ENCODE measurements at places on chromosomes 3 and 15. TPM values are rescaled to one million over a fixed set of nuclear protein-coding genes. Genes with fewer than 3 reads are reported as not detected.

GRCh38 chr3:174633342-174633741 lies 225.8 kb upstream of the NAALADL2 start:
- DNase-seq = no peak

- no peak for DNase-seq
Measured at GRCh38 chr3:49305608-49306007, 28.6 kb upstream of the C3orf62 start.

DNA sequence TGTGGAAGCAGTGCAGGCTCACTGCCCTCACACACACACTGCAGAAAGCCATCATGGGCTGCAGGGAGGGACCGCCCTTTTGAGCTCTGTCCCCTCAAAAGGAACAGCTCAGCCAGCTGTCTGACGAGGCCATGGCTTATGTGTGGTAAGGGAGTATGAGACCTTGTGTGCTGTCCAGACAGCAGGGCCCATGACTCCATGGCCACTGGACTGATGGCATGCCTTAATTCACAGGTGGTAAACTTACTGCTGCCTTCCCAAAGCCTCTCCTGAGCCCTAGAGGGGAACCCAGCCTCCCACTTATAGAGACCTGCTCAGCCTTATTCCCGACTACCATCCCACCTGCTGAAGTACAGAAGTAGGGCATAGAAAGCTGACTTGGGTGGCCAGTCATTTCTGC lies 5.6 kb downstream of the FAM240A start:
- DNase-seq = no peak

GRCh38 chr3:167785790-167786189 lies 50.3 kb downstream of the SERPINI1 start:
- no peak for DNase-seq

DNA sequence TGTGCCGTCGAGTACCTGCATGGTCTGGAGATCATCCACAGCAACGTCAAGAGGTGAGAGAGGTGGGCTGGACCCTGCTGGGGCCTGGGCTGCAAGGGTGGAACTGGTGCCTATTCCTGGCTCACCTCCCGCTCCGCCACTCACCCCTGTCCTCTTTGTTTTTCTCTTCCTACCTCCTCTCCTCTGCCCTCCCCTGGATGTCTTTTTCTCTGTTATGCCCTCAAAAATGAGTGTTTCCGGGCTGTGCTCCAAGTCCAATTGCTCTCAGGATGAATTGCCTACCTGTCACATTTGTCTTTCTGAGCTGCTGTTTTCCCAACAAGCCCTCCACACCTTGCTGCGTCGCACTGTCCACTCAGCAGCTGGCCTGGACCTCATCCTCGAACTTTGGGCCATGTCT lies 28.5 kb upstream of the TATDN2 start:
- no peak for DNase-seq

GRCh38 chr3:177961784-177962183 lies 574.5 kb upstream of the KCNMB2 start:
- DNase-seq = no peak

GRCh38 chr15:48592221-48592731 lies 53.2 kb downstream of the FBN1 start:
- DNase-seq = peak; percentile 47

THSD4 gene
- 1.2 TPM for total RNA-seq

Data from H4 (cell line).